ENCODE measurements at places on chromosomes 1 and 21.
A peak's percentile ranks its signal among the peaks of the same experiment; 100 is the strongest.

GRCh38 chr1:205225901-205226765, 1.6 kb upstream of the TMCC2 start:
- no peak for DNase-seq

DNA sequence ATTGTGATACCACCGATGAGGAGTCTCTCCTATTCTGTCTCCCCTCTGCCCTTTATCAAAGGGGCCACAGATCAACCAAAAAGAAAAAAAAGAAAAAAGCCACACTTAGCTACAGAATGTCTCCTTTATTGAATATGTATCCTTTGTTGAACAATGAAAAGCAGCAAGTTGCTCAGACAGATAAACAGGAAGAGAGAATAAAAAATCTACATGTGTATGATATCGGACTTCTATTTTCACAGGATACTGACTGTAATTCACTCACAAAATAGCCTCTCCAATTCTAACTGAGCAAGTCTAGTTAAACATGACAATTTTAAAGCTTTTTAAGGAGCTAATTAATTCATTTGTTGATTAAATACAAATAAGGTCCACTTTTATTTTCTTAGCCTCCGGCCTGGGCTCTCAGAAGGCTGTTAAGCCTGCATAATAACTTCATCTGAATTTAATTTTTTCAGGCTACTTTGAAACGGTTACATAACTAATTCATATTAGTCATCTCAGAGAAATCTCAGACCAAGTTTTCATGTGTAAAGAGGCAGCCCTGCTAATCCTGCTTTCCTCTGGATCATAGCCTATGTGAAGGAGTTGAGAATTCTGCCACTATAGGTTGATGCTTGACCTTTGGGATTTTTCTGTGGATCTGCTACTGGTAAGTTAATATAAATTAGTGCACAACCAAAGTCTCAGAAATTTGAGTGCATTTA, 304.1 kb upstream of the NR5A2 start:
- no peak for DNase-seq

- DNase-seq = no peak
These were observed 23.9 kb upstream of the SPATA6 start for GRCh38 chr1:48495911-48496310.

- DNase-seq = peak; percentile 50
These were observed 41.6 kb upstream of the SLC45A1 start for GRCh38 chr1:8276173-8276914.

GRCh38 chr1:110151175-110151669, 928 bp downstream of the SLC6A17 start:
- no peak for DNase-seq

- no peak for DNase-seq
These were observed 32.6 kb downstream of the OR2G3 start for GRCh38 chr1:247638011-247638410.

All from activated CD4-positive, alpha-beta T cell treated with anti-CD3 and anti-CD28 coated beads, Interleukin-2, amount 50 U/mL, for 16 hours (primary cell).